ENCODE measurements at places on chromosomes 2 and 18. TPM values are rescaled to one million over a fixed set of nuclear protein-coding genes. Genes with fewer than 3 reads are reported as not detected.
A peak's percentile ranks its signal among the peaks of the same experiment; 100 is the strongest.

DNA sequence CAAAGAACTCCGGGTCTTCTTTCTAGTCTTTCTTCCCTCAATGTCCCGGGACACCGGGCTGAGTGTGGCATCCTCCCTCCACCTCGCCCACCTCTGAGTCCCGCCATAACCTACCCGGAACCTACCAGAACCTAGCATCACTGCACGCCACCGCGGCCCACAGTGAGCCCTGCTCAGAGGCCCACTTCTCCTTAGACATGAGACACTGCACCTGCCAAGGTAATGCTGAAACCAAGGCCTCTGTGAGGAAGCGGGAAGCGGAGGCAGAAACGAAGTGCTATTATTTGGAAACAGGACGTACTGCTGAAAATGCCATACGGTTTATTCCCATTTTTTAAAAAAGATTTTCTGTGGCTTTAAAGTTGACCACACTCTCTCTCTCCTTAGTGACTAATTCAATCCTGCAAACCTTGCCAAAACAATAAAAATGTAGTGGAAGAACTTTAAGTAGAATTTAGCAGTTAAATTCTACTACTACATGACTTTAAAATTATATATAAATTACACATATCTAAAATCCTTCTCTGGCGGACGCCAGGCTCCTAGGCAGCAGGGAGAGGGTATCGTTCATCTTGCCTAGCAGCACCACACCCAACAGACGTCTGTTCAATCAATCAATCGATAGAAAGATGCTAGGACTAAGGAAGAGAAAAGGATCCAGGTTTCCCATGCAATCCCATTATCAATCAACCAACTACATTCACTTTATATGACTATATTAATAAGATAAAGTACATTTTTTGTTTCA lies 82.0 kb downstream of the ZNF516 start:
- DNase-seq, result peak; percentile 79

DNA sequence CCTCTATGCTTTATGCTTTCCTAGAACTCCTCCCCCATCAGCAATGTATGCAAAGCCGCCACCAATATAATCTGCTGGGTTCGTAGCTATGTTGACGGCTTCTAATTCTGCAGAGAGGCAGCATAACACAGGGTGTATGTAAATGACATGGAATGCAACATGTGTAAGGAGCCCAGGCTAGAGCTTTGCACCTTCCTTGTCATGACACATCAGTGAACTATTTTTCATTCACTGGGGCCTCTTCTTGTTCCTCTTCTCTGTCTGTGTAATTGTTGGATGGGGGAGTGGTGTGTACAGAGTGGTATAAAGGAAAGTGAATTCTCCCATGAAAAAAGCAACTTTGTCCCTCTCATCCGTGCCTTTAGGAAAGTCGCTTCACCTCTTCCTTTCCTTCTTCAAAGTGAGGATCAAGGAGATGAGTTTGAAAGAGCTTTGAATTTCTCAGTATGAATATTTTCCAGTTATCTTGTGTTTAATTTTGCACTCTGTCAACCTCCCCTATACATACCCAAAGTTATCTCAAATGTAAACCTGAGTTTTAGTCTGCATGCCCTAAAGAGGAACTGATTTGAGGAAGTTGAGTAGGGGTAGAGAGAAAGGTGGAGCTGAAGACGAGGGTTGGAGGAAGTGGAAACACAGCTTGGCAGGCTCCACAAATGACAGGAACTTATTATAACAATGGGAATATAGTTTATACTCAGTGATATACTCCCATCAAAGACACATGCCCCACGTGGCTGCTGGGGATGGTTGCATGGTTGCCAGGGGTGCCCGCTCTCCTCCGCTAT lies 74.9 kb upstream of the ARL4C start:
- DNase-seq, result no peak

DNA sequence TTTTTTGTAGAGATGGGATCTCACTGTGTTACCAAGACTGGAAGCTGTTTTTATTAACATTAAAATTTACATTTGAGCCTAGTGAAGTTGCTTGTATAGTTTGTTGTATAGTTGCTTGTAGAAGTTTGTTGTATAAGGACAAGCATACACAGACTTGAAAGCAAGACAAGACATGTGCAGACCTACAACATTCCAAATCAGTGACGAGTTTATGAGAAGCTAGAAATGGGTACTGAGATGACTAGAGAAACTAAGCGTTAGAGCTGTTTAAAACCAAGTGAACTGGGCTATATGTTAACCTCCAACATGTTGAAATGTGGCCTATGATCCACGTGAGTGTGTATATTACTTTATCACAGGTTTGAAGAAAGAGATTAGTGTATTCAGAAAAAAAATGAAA lies 39.1 kb downstream of the ABCB11 start:
- DNase-seq, result peak; percentile 47

GRCh38 chr2:11701206-11701605 lies 31.2 kb upstream of the NTSR2 start:
- DNase-seq, result no peak

GRCh38 chr2:60830991-60831390 lies 50.4 kb upstream of the REL start:
- DNase-seq, result no peak

GRCh38 chr2:112216167-112216566 lies 38.7 kb downstream of the ZC3H8 start:
- peak; percentile 34 for DNase-seq

DNA sequence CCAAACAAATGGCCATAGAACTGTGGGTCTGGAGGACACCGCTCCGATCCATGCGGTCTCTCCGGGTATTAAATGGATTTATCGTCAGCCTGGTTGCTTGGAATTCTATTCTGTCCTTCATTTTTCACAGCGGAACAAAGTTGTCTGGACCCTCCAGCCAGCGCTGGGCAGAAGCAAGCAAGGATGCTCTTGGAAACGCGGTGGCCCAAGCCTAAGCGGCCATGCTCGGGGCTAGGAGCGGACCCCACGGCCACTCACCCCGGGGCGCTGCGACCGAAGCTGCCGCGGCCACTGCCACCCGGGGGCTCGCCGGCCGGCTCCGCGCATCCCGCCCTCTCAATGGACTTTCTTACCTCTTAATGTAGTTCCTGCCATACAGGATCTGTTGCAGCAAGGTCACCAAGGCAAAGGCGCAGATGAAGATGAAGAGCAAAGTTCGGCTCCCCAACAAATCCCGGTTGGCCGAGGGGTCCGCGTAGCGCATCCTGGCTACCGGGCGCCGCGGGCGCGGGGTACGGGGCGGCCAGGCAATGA lies 761 bp downstream of the ST8SIA5 start:
- peak; percentile 7 for DNase-seq

GRCh38 chr18:27771571-27771970 lies 405.4 kb downstream of the CDH2 start:
- no peak for DNase-seq

- peak; percentile 47 for DNase-seq
These were observed 12.0 kb downstream of the EXOC6B start for GRCh38 chr2:72813841-72814240.

DNA sequence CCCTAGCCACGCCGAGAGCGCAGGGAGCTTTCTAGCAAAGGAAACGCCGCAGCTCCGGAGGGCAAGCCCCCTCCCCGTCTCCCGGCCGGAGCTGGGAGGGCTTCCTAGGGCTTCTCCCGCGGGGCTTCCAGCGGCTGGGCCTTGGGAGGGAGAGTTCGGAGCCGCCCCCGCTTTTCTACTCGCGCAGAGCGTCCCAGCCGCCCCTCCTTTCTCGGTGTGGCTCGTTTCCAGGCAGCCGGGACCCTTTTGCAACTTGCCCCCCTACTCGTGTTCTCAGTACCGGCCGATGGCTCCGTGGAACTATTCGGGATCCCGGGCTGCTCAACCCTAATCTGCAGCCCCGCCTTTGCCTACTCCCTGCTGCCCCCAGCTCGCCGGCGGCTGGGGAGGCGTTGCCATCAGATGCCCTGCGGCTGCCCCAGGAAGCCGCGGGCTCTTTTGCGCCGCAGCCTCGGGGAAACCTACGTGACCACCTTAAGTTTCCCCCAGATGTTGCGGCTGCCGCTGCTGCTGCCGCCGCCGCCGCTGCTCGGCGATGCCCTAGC lies 1.5 kb upstream of the NR4A2 start:
- DNase-seq, result peak; percentile 89

GRCh38 chr2:148530350-148530749 lies 114.2 kb upstream of the EPC2 start:
- DNase-seq, result no peak

GRCh38 chr2:94776036-94776435 lies 95.2 kb upstream of the TEKT4 start:
- no peak for DNase-seq

GRCh38 chr2:46350029-46350689 lies 53.0 kb downstream of the EPAS1 start:
- no peak for DNase-seq

GRCh38 chr18:48780913-48781162 lies 169.9 kb downstream of the SMAD7 start:
- DNase-seq, result peak; percentile 37

DNA sequence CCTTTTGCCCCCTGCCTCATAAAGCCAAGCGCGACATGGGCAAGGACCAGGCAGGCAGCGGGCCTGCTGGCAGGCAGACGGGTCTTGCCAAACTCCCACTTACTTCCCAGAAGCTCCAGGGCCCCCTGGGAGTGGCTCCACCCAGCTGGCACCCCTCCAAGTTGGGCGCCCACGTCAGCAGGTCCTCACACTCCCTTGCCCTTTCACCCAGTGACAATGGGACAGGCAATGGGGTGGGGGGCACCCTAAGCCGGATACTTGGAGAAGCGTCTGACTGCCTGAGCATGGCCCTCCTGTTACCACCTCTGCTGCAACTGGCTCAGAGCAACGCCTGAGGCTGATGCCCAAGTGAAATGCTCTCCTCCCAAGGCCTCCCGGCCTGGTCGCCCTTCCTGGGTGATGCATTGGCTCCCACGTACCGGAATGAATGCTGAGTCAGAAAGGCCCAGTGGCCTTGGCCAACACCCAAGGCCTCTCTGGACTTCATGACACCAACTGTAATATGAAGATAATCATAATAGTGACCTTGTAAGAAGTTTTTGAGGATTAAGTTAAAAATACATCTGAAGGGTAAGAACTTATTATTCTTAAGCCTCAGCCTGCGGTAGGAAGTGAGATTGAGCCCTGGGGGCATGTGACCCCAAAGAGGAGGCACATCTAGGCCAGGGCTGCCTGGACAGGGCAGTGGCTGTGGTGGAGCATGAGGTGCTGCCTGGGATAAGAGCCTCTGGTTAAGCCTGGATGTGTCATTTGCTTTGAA lies 31.6 kb downstream of the KCNK3 start:
- peak; percentile 94 for DNase-seq

GRCh38 chr2:235416858-235417499 lies 76.9 kb upstream of the AGAP1 start:
- DNase-seq, result peak; percentile 33

DNA sequence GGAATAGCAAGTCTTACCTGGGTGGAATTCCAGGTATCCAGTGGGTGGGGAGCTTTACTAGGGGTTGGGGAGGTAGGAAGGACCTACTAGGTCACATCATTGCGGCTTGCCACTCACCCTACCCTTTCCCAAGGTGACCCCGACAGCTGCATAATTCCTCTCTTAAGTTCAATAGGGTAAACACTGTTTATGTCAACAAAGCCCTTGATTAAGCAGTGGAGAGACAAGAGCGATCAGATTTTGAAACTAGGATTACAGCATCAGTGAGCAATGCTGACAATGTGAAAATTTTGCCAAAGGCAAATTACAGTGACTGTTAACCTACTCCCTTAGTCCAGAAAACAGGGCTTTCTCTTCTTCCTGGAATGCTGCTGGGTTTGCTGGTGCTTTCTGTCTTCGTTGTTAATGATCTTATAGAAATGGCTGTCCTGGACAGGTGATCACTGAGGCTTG lies 14.5 kb downstream of the SLC19A3 start:
- peak; percentile 73 for DNase-seq

DNA sequence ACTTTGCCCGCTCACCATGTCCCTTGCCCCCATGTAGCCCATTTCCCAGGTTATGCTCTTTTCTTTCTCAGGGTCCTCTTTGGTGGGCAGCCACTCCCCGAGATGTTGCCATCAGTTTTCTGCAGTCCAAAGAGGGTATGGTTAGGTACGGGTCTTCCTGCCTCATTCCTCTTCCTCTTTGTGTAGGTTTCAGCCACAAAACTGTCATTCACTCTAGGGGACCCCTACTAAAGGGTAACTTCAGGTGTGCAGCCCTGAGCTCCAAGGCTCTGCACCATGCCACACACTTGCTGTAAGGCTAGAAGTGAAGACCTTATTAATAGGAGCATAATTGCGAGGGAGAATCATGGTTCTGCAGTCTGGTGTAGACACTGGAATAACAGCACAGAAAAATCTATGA lies 99.8 kb upstream of the ZNF397 start:
- no peak for DNase-seq

- DNase-seq, result no peak
These were observed 69.5 kb downstream of the MYOM1 start for GRCh38 chr18:3150274-3150673.

DNA sequence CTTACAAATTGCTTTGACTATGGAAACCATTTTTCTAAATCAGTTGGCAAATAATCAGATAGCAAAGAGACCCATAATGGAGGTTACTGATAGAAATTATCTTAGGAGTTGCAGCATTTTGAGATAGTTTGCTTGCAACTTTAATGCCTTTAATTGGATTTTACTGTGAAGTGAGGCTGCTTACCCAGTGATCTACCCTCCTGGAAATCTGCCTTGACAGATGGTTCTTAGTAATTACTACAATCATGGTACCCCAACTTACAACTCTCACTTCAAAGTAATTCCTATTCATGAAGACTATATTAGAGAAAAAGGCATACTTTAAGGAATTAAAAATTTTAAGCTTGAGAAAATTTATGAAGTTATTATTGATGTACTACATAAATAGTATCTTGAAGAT lies 1288.6 kb upstream of the CDH2 start:
- no peak for DNase-seq

- DNase-seq, result no peak
These were observed 46.5 kb downstream of the THNSL2 start for GRCh38 chr2:88216641-88217040.

The EDAR gene
- not detected for polyA plus RNA-seq

The FABP1 gene
- not detected for polyA plus RNA-seq

The ANKRD30BL gene
- polyA plus RNA-seq, result not detected

The TMEM169 gene
- 0.11 TPM for polyA plus RNA-seq

The BAZ2B gene
- 13.9 TPM for polyA plus RNA-seq

The SOWAHC gene
- polyA plus RNA-seq, result 18.0 TPM

The CTAGE1 gene
- 0.06 TPM for polyA plus RNA-seq

The TRMT61B gene
- 21.1 TPM for polyA plus RNA-seq

The SKOR2 gene
- not detected for polyA plus RNA-seq

The PSMA8 gene
- not detected for polyA plus RNA-seq

The RGPD8 gene
- 2.3 TPM for polyA plus RNA-seq

The GALNT5 gene
- polyA plus RNA-seq, result 76.5 TPM

The SLC5A7 gene
- not detected for polyA plus RNA-seq

The ANKRD29 gene
- 8.9 TPM for polyA plus RNA-seq
